ENCODE measurements at places on chromosomes 6 and 20.

GRCh38 chr20:31485450-31486339 is 10.6 kb downstream of the REM1 start:
- no peak for DNase-seq

- DNase-seq = no peak
Observed at GRCh38 chr6:24117021-24117420, 9.0 kb upstream of the NRSN1 start.

GRCh38 chr6:54094293-54094692 is 16.9 kb upstream of the MLIP start:
- no peak for DNase-seq

DNA sequence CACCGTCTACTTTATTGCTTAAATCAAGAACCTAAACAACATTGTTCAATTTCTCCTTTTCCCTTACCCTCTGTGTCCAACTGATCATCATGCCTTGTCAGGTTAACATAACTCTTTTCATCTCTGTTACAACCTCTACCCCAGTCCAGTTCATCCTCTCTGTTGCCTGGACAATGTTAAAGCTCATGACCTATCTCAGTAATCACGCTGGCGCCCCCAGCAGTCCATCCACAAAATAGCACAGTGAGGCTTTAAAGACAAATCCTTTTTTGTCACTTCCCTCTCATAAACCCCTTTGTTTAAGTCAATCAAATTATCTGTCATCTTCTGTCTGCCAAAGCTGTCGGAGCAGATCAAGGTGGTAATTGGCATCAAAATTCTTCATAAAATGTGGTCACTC is 140.1 kb downstream of the QKI start:
- DNase-seq = peak; percentile 52

GRCh38 chr6:36752886-36753506 is 55.4 kb downstream of the RAB44 start:
- no peak for DNase-seq

- DNase-seq = no peak
Observed at GRCh38 chr6:124669713-124670480, 292.3 kb upstream of the RNF217 start.

GRCh38 chr6:11659757-11660156 is 118.8 kb downstream of the ADTRP start:
- no peak for DNase-seq

DNA sequence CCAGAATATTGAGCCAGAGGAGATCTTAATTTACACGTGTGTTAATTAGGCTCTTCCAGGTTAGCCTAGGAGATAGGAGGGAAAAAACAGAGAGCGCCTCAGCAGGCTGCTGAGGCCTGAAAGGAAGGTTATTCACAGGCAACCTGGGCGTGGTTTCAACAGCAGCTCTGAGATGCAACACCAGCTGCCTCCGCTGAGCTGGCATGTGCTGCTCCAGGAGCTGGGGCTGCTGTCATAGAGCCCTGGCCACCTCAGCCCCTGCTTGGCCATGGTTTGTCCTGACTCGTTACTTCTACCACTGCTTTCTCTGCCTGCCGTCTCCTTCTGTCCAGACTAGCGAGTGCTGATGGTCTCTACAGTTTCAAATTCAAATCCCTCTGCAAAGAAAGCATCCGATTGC is 32.4 kb upstream of the RPP40 start:
- DNase-seq = peak; percentile 30

GRCh38 chr6:15504581-15505350 is 158.1 kb downstream of the DTNBP1 start:
- DNase-seq = peak; percentile 15

DNA sequence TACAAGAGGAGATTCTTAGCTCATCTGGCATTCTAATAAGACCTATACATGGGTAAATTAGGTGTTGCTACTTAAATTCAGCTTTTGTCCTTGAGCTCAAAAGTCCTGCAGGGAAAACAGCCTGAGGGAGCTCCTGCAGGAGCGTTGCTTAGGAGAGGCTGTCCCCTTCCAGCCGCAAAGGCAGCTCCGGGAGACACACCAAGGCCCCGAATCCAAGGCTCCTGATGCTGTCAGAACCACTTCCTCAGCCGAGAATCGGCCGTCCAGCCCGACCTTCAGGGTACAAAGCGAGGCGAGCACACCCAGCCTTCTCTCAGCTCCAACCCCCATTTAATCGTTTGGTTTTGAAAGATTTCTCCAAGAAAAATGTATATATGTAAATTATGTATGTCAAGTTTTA is 87.0 kb downstream of the DACT2 start:
- no peak for DNase-seq

GRCh38 chr6:81485395-81485794 is 267.1 kb downstream of the TENT5A start:
- no peak for DNase-seq

DNA sequence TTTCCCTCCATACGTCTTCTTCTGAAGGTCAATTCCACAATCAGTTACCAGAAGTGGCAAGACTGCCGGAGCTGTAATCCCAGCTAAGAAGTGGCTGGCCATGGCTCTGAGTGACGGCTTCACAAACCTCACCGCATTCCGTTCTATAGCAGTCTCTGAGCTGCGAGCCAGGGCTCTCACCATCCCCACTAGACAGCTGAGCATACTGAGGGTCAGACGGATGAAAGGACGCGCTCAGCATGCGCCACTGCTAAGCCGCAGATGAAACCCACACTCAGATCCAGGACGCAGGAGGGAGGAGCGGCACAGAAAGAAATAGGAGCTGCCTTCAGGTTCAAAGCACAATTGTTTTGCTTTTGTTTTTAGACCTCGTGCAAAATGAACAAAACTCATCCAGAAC is 97.9 kb downstream of the ANKRD60 start:
- DNase-seq = no peak

- no peak for DNase-seq
Observed at GRCh38 chr6:78502386-78502887, 364.9 kb upstream of the IRAK1BP1 start.

- DNase-seq = no peak
Observed at GRCh38 chr6:25659633-25660368, 7.8 kb downstream of the SCGN start.

- no peak for DNase-seq
Observed at GRCh38 chr6:54301770-54302169, 6.5 kb upstream of the TINAG start.

DNA sequence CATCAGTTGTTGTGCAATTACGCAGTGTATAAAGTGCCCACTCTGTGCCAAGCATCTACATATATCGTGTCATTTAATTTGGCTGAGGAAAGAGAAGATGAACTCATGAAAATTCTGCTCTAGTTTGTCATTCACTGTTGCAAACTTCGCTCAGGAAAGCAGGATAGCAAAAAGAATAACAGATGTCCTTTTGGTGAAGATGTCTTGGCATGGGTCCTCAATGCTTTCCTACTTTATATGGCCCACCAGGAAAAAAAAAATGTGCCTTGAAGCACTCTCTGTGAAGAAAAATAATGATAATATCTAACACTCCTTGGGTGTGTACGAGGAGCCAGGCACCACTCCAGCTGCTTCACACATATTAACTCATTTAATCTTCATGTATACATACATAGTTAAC is 5.6 kb upstream of the PHACTR1 start:
- no peak for DNase-seq

- no peak for DNase-seq
Observed at GRCh38 chr6:25038999-25039398, 103.2 kb upstream of the RIPOR2 start.

- no peak for DNase-seq
Observed at GRCh38 chr20:35448788-35449373, 6.5 kb upstream of the CEP250 start.

- DNase-seq = no peak
Observed at GRCh38 chr6:31114541-31114878, at the start of gene PSORS1C1. PSORS1C1 (plus strand) TSS chr6:31114800; CDS start chr6:31129633, 14,833 bp downstream.

GRCh38 chr6:124854338-124854922 is 107.8 kb upstream of the RNF217 start:
- peak; percentile 50 for DNase-seq

GRCh38 chr20:32505723-32506473 is 79.2 kb downstream of the NOL4L start:
- DNase-seq = no peak
